ENCODE measurements at places on chromosomes 2 and 18. TPM values are rescaled to one million over a fixed set of nuclear protein-coding genes. Genes with fewer than 3 reads are reported as not detected.

The IL1R1 gene
- 25.3 TPM for total RNA-seq

The SERPINB11 gene
- total RNA-seq = not detected

The ANKAR gene
- 0.97 TPM for total RNA-seq

The BOLL gene
- total RNA-seq = not detected

The CIB4 gene
- total RNA-seq = 0.28 TPM

The RASGRP3 gene
- 1.2 TPM for total RNA-seq

The RESP18 gene
- not detected for total RNA-seq

The CDH2 gene
- total RNA-seq = 46.9 TPM

The LHCGR gene
- not detected for total RNA-seq
